HFF-Myc (cell line): ENCODE measurements at places on chromosomes 5 and 9.

DNA sequence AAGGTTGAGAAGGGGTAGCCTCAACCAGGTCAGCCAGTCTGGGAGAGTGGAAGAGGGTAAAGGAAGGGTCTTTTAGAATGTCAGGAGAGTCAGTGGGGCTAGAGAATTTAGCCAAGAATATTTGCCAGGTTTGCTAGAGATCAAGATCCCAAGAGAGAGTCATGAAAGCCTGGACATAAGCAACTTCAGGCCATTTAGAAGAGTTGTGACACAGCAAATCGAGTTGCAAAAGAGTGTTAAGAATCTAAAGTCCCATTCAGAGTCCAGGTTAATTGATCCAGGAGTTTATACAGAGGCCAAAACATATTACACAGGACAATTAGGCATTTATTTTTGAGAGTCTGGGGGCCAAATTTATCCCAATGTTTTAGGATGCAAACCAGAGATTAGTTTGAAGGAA is 1260.1 kb upstream of the ACO1 start:
- DNase-seq: no peak

DNA sequence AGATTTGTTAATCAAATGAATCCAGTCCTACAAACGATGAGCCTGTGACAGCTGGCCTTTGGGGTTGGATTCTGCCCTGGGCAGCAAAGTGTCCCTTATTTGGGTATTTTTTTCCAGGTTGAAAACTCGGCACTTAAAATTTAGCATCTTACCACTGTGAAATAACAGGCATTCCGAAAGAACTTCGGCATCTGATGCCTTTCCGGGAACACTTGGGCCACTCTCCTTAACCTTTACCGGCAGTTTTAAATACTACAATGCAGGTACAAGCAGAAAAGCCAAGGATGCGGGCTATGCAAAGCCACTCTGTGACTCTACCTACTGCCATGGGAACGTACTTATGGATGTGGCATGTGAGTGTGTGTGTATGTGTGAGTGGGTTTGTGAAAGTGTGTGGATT is 1.0 kb upstream of the RASGRF2 start:
- DNase-seq: no peak

GRCh38 chr5:305459-305858 is 16.1 kb upstream of the AHRR start:
- no peak for DNase-seq

- DNase-seq: no peak
Measured at GRCh38 chr9:135039266-135039870, 48.1 kb upstream of the OLFM1 start.
